ENCODE measurements at places on chromosomes 2 and 18.

GRCh38 chr18:31489311-31489710, 8.7 kb upstream of the DSG2 start:
- no peak for DNase-seq

- DNase-seq, result no peak
Observed at GRCh38 chr2:28277466-28277865, 115.2 kb upstream of the FOSL2 start.

DNA sequence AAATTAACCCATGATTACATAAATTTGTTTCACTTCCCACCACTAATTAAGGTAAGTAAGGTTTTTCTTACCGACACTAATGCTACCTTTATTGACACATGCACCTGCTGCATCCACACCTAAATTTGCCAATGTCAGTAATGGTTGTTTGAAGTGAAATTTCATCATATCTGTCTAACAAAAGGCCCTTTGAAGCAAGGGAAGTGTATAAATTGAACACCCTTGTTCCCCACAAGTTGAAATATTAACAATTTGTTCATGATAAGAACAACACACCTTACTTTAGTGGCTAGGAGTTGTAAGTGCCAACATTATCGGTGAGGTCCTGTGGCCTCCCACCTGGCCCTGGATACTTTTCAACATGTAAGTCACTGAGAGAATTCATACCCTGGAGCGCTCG, 116.3 kb upstream of the CDCA7 start:
- DNase-seq, result no peak

DNA sequence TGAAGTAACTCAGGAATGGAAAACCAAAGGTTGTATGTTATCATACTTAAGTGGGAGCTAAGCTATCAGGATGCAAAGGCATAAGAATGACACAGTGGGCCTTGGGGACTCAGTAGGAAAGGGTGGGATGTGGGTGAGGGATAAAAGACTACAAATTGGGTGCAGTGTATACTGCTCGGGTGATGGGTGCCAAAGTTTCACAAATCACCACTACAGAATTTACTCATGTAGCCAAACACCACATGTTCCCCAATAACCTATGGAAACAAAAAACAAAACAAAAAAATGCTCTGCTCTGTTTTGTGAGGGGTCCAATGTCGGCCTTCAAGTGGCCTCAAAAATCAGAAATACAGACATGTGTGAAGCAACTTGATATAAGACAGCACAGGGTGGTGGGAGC, 8.9 kb upstream of the RNF144A start:
- DNase-seq, result no peak

- DNase-seq, result no peak
Observed at GRCh38 chr2:159086826-159087225, 118.4 kb downstream of the TANC1 start.

GRCh38 chr2:180662941-180663471, 317.4 kb upstream of the UBE2E3 start:
- no peak for DNase-seq

- DNase-seq, result no peak
Observed at GRCh38 chr2:167940346-167940725, 307.1 kb downstream of the STK39 start.

All from mesothelial cell of epicardium (in vitro differentiated cells).